NCI-H1048 (cell line): ENCODE measurements at places on chromosomes 11 and 22.

GRCh38 chr11:122895563-122895962, 13.0 kb downstream of the JHY start:
- DNase-seq, result no peak

DNA sequence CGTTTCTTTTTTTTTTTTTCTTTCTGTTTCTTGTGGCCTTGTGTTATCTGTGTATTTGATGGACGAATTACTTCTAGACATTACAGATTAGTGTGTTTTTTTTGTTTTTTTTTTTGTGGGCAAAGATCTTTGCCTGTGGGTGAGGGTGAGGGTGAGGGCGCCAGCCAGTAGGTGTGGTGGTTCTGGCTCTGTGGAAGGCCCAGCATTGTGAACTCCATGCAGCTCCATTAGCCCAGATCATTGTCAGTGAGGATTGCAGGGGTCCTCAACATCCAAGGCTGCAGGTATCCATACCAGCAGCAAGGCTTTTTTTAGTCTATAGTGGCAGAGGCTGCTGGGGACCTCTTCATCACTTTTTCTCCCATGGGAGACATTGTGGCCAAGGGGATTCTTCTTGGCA, 13.7 kb downstream of the BIRC2 start:
- DNase-seq, result no peak

- no peak for DNase-seq
Observed at GRCh38 chr11:74000307-74001133, 8.4 kb downstream of the UCP3 start.

DNA sequence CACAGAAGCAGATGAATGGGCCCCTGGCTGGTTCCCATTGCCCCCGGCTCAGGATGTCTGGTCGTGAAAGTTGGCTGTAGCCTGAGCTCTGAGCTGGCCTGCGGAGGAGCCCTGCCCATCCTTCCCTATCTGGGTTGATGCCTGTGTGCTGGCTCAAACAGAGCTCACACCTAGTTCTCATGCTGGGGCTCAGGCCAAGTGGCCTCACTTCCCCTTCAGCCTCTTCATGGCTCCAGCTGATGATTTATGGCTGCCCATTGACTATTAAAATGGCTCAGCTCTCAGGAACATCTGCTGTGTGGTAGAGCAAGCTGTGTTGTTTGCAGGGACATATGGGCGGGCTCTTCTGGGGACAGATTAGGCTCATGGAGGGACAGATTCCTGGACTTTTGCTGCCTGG, 64.7 kb downstream of the ADAMTS15 start:
- no peak for DNase-seq

DNA sequence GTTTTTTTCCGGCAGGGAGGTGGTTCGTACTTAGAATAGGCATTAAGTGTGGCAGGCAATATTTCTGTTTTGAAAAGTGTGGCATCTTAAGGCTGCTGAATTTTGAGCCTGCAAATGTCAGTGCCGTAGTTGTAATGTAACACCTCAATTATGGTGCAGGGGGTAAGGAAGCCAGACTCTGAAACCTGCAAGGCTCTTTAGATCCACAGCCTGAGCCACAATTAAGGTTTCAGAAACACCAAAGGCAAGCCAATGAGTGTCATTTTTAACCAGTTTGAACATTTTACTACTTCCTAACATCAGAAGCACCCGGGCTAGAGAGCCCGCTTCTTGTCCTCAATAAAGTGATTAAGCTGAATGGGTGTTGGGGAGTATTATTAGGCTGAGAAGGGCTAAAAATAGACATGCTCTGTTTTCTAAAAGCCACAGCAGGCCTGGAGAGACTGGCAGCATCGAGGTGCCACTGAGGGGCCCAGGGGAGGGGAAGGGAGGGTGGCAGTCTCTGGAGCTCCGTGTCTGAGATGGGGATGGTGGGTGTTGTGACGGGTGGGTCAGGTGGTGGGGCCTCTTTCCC, 113.4 kb downstream of the ZBTB16 start:
- DNase-seq, result no peak

- no peak for DNase-seq
Observed at GRCh38 chr22:27983361-27983791, 64.3 kb upstream of the PITPNB start.

GRCh38 chr11:128711890-128712289, 18.0 kb downstream of the FLI1 start:
- DNase-seq, result no peak

DNA sequence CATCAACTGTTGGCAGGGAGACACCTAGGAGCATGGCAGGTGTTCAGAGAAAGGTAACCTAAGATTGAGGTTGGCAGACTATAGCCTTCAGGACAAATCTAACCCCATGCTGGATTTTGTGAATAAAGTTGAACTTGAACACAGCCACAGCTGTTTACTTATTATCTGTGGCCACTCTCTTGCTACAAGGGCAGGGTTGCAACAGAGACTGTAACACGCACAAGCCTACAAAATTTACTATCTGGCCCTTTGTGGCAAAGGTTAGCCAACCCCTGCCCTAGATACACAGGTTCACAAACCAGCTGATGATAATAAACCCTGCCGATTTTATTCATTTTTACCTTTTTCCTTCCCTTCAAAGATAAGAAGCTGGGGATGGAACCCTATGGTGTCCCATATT, 2.5 kb downstream of the THYN1 start:
- DNase-seq, result no peak

DNA sequence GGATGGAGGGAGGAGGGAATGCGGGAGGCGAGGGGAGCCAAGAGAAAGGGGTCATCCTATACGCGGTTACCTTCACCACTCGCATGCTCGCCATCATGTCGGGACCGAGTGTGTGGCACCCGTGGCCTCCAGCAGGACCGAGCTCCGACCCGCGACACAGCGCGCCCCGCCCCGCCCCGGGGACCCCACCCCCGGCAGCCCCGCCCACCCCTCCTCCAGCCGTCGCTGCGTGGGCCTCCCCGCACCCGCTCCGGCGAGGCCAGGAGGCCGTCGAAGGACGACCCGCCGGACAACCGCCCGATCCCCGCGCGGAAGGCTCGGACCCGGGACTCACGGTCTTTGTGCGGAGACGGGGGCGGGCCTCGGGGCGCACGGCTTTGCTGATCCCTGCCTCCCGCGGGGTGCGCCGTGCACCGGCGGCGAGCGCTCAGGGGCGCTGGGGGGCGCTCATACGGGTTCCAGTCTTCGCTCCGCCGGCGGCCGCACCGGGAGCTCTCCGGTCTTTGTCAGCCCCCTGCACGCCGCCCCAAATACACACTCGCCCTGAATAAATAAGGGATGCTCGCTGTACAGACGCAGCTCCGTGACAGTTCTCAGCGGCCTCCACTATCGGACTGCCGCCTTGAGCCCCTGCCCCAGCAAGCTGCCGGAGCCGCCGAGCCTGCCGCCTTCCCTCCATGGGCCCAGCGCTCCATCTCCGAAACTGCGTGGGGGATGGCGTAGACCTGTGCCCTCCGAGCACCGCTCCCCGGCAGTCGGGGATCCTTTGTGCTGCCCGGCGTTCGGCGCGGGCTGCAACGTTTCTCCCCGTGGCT, at the start of gene UBE2L6:
Gene UBE2L6 (minus strand): TSS at position 158 of the 815 bp plus-strand sequence. CDS start 61 bp downstream, at position 97.
- DNase-seq, result no peak

GRCh38 chr11:57761301-57762234, at the start of gene CTNND1:
Gene CTNND1 (plus strand): TSS chr11:57761802. CDS start chr11:57791479, 29,677 bp downstream.
- peak; percentile 82 for DNase-seq

- no peak for DNase-seq
Observed at GRCh38 chr11:2807025-2807681, 78.4 kb downstream of the CDKN1C start.

DNA sequence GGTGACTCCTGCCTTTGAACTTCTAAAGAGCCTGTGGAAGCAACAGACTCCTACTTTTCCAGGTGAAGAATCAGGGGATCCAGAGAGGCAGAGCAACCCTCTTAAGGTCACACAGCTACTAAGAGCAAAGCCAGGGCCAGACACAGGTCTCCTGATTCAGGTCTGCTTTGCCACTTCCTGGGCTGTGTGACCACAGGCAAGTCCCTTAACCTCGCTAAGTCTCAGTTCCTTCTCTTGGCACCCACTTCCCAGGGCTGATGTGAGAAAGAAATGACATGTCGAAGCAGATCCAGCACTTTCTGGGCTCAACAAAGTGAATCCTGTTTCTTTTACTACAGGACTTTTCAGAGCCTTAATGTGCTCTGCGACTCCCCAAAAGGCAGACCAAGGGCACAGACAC, 30.2 kb downstream of the UQCR10 start:
- DNase-seq, result no peak

- DNase-seq, result no peak
Observed at GRCh38 chr22:19290400-19291217, 910 bp downstream of the CLTCL1 start.
